Inflammatory macrophage (primary cell): ENCODE measurements at places on chromosomes 7 and 10.

GRCh38 chr7:148319316-148319808, 271.2 kb upstream of the C7orf33 start:
- DNase-seq = no peak

GRCh38 chr10:112375721-112376395, 1.9 kb downstream of the ACSL5 start:
- DNase-seq = peak; percentile 82

GRCh38 chr7:36945612-36946400, 221.5 kb upstream of the AOAH start:
- no peak for DNase-seq

DNA sequence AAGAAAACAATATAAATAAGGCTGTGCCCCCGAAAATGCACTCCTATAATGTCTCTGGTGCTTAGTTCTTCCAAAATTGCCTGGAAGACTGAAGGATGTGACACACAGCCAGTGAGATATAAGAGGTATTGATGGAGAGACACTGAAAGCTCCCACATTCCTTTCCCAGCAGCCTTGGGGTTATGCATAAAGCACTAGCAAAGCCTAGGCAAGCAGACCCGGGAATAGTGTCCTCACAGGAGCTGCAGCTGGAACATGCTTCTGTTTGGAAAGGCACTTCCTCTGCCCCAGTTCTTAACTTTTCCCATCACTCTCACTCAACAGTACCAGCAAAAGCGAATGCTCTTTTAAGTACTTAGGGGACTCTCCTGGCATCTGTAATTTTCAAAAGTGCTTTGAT, 178.0 kb downstream of the AMPH start:
- DNase-seq = no peak

DNA sequence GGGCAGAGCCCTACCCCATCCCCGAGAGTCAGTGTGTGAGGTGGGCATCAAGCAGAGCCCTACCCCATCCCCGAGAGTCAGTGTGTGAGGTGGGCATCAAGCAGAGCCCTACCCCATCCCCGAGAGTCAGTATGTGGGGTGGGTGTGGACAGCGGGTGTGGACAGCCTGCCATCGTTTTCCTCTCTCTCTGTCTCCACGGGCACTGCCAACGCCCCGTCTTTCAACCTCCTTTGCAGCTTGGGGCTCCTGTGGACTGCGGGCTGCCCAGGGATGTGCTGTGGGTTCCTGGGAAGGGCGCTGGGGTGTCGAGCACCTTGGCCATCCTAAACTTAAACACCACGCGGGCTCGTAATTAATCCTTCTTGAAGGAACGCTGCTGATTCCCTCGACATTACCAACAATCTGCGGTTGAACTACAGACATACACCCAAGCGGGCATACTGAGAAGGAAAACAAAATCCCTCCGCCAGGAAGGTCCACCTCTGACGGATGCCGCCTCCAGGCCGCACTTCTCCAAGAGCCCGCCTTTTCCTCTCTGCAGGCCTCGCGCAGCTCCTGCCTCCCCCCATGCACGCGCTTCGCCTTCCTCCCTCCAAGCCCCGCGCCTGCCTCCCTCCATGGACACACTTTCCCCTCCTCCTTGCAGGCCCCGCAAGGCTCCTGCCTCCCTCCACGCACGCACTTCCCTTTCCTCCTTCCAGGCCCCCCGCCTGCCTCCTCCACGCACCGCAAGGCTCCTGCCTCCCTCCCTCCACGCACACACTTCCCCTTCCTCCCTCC, 65.1 kb downstream of the ADARB2 start:
- DNase-seq = no peak

DNA sequence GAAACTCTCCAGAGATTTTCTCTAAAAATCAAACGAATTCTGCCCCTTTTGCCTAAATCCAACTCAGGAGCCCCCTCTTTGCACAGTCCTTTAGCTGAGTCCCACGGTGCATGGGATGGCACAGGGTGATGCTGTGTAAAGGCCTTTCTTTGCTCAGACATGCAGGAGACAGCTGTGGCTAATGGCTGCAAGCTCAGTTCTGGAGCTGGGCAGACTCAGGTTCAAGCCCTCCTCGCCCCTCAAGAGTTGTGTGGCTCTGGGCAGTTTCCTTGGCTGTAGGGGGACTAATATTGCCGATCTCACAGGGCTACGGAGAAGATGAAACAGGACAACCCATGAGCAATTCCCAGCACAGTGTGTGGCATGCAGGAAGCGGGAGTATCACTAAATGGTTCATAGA, 42.6 kb downstream of the CLEC2L start:
- DNase-seq = no peak

DNA sequence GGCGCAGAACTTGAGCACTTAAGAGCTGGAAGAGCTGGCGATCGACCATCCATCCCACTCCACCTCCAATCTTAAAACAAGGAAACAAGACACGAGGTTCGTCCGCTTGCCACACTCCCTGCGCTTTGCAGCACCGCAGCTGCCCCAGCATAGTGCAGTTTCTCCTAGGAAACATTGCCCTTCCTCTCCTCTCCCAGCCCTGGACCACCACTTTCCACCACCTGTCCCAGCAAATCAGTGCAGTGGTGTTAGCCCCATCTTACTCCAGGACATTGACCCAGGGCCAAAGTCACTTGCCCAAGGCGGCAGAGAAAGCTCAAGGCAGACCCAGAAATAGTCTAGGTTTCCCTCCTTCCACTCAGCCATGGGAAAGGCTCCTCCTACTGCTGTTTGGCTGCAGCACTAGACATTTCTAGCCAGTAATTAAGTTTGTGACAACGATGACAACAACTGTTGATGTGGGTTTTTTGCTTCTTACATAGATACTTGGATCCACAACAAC, 1.5 kb upstream of the PARD3 start:
- peak; percentile 34 for DNase-seq

DNA sequence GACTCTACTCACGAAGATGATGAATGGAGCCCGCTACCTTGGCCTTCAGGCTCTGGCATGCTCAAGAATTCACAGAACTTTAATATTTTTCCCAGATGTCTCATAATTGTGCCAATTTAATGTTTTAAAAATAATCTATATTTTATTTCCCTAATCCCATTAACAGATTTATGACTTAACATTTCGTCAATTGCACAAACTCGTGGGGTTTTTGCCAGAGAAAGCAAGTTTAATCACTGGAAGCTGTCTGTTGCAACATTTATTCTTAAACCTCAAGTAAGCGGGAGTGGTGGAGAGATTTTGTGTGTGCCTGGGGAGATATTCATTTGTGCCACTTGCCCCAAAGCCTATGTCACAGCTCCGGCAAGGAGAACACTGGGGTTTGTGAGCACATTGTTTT, 117.9 kb downstream of the TEX36 start:
- no peak for DNase-seq

DNA sequence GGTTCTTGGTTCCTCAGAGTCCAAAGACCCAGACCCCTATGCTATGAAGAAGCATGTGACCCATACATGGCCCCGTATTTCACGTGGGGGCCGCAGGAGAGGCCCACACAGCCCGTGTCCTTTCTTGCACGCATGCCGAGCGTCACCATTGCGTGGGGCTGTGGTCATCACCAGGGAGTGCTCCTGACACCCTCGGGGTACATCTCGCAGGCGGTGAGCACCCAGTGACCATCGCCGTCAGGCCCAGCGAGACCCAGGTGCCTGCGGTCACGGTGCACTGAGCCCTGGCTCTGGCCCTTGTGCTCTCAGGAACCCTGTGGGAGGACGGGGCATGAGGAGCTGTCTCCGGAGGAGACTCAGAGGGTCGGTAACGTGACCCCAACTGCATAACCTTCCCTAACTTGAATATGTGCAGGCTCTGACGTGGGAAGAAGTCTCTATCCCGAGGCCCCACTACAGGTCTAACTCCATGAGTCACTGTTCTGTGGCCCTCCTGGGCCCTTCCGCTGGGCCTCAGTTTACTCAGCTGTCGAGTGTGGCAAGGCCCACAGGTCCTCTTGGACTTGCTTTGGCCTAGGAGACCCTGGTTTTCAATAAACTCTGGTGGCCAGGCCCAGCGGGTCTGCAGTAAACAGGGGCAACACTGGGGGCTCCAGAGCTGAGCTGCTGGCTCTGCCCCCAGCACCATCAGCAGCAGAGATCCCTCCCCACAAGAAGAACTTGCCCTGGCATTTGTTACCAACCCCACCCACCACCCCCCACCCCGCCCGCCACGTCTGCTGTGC, 503.9 kb downstream of the PTPRN2 start:
- no peak for DNase-seq

DNA sequence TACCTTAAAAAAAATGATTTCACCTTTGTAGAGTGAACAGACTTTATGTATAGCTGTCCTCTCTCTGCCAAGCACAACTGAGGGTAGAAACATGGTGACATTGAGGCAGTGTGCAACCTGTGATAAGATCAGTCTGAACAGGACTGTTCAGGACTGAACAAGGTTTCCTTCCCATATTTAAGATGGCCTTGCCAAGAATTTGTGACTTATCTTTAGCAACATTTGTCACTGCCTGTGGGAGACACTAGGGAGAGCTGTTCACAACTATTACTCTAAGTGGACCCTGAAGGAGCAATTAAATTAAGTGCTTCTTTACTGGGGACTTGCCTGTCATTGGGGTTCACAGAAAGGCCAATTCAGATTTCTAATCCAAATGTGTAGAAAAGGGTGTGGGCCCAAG, 6.7 kb downstream of the OR13A1 start:
- DNase-seq = peak; percentile 77

DNA sequence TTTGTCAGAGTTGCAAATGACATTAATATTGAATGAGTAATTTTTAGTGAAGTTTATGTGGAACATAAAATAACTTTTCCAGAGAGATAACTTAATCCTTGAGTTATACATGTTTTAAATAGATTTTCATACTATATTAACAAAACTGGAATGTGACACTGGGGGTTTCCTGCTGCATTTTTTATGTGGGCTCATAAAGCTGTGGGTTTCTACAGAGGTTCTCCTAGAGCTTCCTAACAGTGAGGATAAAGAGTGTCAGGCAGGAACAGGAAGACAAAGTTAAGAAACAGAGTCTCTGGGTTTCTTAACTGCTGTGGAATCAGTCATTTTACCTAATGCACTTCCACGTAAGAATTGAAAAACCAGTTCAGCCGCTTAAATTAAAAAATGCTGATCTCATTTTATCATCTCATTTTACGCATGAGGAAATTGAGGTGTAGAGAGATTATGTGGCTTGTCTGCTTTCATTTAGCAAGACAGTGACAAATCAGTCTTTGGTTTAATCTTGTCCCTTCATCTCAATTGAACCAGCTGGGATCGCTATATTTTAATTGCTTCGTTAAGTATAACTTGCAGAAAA, 5.0 kb downstream of the CD36 start:
- DNase-seq = peak; percentile 62

DNA sequence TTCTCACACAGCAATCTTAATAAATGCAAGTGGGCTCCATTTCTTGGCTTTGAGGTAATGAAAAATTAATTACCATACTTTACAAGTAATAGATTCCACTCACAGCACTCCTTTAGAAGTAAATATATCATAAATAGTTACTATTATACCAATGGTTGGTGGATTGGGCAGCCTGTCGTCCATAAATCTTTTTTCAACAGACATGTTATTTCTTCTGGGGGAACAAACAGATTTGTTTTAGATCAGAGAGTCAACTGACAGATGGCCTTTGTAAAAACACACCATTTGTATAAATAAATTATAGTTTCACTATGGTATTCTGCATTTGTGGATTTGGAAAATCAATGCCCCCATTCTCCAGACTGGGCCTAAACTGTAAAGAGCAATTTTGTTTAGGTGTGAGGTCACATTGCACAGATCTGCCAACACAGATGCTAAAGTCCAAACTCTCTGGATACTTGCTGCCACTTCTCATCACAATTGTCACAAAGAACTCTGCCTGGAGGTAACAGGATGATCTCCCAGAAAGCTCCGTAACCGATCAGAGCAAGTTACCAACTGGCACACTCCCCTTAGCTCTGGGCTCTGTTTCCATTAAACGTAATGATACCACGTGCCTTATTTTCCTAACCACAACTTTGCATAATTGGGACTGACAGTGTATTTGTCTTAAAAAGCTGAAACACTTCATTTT, 4.5 kb upstream of the MACROH2A2 start:
- DNase-seq = no peak

DNA sequence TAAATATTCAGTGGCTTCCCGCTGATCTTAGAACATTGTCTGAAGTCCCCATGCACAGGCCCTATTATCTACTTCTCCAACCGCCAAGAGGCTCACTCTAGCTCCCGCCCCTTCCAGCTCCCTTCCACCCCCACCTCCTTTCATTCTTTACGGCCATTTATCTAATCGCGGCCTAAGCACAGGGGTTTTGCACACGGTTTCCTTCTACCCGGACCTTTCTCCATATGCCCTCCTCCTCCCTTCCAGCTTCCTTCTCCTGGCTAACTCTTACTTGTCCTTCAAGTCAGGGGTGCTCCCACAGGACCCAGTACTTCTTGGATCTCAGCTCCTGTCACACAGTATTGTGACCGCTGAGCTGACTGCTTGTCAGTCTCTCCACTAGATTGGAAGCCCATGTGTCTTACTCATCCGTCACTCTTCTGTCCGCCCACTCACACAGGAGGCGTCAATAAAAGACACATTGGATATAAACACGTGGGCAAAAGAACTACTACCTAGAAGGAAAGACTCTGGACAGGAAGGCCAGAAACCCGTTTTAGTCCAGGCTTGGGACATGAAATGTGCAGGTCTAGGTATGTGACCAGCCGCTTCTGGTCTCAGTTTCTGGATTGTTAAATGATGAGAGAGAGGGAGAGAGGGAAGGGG, 20.2 kb upstream of the HPS1 start:
- DNase-seq = no peak

GRCh38 chr10:98170249-98171117, 36.0 kb downstream of the R3HCC1L start:
- DNase-seq = peak; percentile 37

GRCh38 chr10:123287594-123288247, 133.5 kb downstream of the BUB3 start:
- DNase-seq = peak; percentile 61

DNA sequence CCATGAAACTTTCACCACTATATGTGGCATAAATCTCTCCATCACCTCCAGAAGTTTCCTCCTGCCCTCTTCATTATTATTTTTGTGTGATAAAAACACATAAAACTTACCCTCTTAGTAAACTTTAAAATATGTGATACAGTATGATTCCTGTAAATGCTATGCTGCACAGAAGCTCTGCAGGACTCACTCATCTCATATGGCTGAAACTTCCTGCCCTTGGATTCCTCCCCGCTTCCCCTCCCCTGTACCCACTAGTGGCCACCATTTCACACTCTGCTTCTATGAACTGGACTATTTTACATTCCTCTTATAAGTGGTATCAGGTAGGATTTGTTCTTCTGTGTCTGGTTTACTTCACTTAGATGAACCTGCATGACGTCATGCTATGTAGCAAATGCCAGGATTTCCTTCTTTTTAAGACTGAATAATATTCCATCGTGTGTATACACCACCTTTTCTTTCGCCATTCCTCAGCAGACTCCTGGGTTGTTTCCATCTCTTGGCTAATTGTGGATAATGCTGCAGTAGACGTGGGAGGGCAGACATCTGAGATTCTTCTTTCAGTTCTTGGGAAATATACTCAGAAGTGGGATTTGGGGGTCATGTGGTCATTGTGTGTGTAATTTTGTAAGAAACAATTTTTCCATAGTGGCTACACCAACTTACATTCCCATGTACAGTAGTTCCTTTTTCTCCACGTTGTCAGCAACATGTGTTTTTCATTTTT, 335.2 kb downstream of the SDK1 start:
- no peak for DNase-seq

GRCh38 chr7:105897999-105898398, 21.6 kb upstream of the ATXN7L1 start:
- no peak for DNase-seq
